Stimulated activated CD4-positive, alpha-beta T cell treated with anti-CD3 and anti-CD28 coated beads, Interleukin-1b, Interleukin-23, amount 100 ng/mL, for 1 hour (primary cell): ENCODE measurements at places on chromosomes 2 and 18.

DNA sequence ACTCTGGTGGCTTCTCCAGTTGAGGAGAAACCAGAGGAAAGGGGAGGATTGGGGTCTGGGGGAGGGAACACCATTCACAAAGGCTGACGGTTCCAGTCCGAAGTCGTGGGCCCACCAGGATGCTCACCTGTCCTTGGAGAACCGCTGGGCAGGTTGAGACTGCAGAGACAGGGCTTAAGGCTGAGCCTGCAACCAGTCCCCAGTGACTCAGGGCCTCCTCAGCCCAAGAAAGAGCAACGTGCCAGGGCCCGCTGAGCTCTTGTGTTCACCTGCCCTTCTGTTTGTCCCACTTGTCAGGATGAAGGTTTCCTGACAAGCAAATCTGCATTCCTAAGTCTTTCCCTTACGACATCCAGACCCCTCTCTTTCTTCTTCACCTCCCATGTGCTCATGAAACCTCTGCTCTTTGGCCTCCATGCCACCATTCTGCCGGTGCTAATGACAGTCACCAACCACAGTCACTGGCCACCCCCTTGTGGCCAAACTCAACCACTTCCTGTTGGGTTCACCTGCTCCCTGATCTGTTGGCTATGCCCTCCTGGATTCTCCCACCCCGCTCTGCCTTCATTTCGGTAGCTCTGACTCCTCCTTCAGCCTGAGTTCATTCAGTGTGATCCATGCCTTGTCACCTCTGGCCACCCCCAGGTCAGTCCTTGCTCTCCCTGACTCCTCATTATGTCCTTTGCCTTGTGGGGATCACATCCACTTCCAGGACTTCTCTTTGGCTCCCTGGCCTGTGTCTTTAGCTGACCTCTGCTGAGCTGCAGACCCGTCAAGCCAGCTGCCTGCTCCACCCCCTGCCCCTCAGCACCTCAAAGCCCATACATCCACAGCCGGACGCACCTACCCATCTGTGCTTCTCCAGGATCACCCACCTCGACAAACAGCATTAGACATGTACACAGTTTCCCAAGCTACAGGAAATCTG is 17.6 kb downstream of the EMX1 start:
- DNase-seq = no peak

GRCh38 chr18:5065615-5066014 is 131.4 kb downstream of the AKAIN1 start:
- DNase-seq = no peak

DNA sequence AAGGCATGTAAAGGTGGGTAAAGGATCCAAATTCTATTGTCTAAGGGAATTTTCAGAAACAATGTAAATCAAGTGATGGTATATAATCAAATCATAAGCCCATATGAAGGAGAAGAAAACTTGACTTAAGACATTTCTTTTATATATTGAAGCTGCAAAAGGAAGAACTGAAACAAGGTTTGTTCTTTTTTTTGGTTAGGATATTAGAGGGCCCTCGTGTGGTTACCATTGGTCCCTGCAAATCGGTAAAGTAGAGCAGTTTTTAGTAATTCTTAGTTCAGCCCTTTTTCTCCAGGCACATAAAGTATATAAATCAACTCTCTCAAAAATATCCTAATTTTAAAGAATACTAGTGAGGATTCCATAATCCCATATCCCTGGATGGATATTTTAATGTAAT is 105.6 kb upstream of the STK17B start:
- no peak for DNase-seq

DNA sequence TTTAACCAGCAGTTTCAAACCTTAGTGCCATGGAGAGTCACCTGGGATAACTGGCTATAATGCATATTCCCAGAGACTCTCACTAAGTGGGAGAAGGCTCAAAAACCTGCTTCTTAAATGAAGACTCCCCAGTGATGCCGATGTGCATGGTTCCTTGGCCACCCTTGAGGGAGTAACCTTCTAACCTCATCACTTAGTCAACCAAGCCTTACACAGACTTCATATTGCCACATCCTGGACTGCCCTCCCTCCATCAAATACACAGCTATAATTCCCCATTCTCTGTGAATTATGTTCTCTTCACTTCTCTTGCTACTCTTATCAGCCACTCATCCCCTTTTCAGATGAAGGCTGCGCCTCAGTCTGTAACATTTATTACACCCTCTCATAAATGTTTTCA is 462.9 kb upstream of the RGPD4 start:
- DNase-seq = no peak

- DNase-seq = no peak
Observed at GRCh38 chr2:238726670-238727584, 121.0 kb upstream of the TWIST2 start.

GRCh38 chr2:104406261-104406726 is 447.6 kb upstream of the POU3F3 start:
- DNase-seq = no peak

GRCh38 chr2:16716024-16716423 is 50.4 kb upstream of the CYRIA start:
- DNase-seq = no peak

GRCh38 chr2:189583227-189584198 is 2.9 kb upstream of the SLC40A1 start:
- DNase-seq = no peak

DNA sequence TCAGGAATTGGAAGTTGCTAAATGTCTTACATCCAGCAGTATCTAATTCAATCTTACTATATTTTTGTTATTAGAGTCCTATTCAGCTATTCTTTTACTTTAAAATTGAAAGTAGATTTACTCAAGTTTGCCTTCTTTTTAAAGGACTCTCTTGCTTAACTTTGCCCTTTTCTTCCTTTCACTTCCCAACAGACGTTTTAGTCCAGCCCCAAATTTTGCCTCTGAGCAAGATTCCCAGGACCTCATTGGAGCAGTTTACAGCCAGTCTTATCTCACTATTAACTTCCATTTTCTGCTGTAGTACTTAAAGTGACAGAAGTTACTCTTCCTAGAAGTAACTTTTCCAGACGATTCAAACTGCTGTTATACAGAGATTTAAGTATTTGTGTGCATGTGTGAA is 1.7 kb upstream of the PRKD3 start:
- DNase-seq = no peak

DNA sequence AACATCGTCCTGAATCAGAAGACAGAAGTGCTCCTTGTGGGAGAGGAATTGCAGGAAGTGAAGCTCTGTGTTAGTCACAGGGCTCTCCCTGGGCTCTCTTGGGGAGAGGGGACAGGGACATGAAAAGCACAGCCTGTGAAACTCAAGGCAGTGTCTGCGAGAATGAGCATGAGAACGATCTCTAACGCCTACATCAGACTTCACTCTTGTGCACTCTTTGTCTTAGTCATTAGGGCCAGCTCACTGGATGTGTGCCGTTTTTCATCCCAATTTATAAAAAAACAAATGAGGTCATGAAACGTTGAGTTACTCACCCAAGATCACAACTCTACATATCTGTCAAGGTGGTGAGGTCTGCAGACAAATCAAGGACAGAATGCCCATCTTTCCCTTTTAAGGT is 27.0 kb upstream of the TWIST2 start:
- DNase-seq = no peak

- no peak for DNase-seq
Observed at GRCh38 chr2:120746144-120746543, 10.5 kb downstream of the GLI2 start.

DNA sequence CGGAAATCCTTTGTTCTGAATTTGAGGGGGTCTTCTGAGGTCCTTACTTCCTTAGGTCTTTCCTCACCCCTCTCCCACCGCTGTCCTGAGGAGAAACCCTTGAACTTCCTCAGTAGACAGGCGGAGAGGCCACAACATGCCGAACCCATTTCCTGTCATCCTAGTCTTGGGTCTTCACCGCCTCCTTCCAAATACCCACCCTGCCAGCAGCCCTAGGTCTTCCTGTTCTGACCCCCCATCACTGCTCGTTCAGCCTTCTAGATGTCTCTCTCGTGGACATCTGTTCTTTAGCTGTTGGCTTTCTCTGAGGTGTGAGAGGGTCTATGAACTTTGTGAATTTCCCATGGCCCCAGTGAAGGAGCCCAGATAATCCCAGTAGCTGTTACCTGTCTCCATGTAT is 27.2 kb upstream of the CYP27A1 start:
- DNase-seq = no peak

DNA sequence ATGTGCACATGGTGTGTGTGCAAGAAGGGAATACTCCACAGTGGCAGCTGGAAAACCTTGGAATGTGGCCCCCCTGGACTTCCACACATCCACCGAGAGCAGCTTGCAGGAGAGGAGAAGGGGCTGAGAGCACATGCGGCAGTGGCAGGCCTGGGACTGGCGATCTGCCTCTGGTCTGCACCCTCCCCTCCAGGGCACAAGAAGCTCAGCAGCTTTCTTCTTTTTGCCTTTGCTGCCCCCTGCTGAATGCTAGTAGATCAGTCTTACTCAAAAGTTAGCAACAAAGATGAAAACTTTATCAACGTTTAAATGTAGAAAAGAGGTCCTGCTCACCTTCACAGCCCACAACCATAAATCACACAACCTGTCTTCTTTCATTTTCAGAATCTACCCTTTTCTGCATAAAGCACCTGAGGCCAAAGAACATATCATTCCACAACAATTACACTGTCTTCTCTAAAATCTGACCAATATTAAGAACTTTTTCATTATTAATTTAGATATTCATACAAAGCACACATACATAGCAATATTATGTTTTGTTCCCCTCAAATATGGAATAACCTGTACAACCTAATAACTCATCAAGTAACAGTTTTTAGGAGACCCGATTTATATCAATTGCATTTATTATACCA is 34.6 kb downstream of the TGFBRAP1 start:
- DNase-seq = no peak

DNA sequence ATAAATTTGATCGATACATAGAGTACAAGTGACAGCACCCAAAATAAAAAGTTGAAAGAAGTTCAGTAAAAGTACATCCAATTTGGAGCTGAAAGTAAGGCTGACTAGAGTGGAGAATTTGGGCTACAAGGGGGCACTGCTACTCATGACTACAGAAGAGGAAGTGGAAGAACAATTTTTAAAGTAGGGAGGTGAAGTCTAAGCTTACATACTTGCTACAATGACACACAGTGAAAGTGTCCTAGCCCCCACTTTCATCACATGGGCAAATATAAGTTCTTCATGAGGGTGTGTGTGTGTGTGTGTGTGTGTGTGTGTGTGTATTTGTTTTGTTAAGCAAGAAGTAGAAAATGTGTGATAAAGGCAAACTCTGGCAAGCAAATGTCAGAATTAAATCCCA is 45.7 kb downstream of the MAP3K2 start:
- DNase-seq = no peak

DNA sequence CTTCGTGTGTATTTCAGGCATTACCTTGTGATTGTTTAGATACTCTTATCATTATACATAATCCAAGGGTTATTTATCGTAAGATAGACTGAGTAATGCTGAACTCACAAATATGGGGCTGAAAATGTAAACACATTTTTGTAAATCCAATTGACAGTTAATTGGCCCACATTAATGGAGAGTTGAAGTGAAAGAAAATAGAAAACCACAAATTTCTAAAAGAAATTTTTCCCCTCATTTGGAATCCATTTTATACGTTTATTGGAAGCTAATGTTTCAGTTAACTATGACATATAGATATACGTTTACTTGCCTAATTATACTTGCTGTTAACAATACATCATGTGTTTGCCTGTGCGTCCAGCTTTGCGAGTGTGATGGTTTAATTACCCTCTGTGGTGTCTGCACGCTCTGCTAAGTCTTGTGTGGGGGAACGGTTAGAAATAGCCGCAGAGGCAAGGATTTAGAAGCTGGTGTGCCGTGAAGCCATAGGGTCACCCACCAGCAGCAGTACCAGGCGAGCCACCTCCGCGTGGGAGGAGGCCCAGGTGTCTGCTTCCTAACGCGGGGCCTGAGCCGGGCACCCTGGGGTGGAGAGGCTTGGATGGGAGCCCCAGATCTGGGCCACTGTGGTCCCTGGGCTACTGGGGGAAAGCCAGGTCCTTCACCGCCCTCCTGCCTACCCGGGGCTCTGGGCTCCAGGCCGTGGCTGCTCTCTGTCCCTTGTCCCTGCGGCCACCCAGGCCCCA is 38.0 kb downstream of the TSHZ1 start:
- DNase-seq = no peak

GRCh38 chr2:198052741-198053140 is 248.3 kb downstream of the PLCL1 start:
- DNase-seq = no peak

- DNase-seq = no peak
Observed at GRCh38 chr2:12106440-12107080, 360.1 kb downstream of the LPIN1 start.

- no peak for DNase-seq
Observed at GRCh38 chr2:232533944-232534710, 5.4 kb upstream of the CHRNG start.

- no peak for DNase-seq
Observed at GRCh38 chr2:231486851-231487596, 22.7 kb upstream of the NCL start.

- DNase-seq = no peak
Observed at GRCh38 chr2:197239434-197239833, 71.1 kb downstream of the ANKRD44 start.

GRCh38 chr18:6810191-6810590 is 80.7 kb downstream of the ARHGAP28 start:
- no peak for DNase-seq

DNA sequence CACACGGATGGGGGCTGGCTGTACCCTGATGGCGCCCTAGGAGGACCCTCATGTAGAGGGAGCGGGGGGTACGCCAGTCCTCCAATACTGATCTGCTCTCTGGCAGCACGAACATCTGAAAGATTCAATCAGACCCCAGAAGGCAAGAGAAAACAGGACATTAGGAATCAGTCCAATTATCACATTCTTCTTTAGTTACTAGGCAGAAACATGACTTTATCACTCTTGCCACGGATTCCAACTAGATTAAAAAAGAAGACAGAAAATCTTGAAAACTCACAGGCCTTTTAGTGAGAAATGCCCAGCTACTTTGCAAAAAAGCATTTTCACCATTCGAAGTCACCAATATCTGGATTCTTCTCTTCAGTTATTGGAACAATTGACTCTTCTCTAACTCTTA is 68.4 kb downstream of the ID2 start:
- DNase-seq = no peak

DNA sequence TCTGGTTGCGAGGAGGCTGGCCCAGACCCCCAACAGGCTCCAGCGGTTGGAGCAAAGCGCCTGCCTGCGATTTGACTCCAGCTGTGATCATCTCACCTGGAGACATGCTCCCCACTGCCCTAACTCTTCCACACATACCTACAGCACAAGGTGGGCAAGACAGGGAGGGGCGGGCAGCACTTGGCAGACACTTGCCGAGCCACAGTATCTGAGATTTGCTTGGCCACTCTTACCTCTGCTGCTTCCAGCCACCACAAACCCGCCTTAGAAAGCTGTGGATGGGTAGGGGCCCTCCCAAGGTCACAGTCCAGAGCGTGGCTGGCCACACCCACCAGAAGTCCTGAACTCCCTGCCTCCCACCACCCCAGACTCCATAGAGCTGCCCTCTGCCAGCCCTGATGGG is 8.2 kb downstream of the CYP26B1 start:
- DNase-seq = no peak

- no peak for DNase-seq
Observed at GRCh38 chr2:117692001-117692763, 122.3 kb upstream of the DDX18 start.

DNA sequence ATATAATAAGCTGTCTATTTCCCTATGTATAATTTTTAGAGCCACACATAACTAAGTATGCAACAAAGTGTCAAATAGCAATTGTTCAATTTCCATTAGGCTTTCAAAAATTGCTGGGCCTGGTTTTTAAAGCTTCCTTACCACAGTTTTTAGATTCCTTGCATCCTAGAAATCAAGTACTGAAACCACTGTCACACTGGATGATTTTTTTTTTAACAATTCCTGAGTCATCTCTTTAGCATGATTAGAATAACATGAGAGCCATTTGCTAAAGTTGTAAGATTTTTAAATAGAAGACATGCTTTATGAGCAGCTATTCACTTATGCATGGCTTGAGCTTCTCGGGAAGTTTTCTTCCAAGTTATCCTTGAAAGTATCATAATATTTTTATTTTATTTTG is 319.5 kb upstream of the NXPH2 start:
- no peak for DNase-seq
